ENCODE measurements at places on chromosomes 4 and X. TPM values are rescaled to one million over a fixed set of nuclear protein-coding genes. Genes with fewer than 3 reads are reported as not detected.

The SH3D19 gene
- total RNA-seq = 121 TPM

The THAP6 gene
- 22.8 TPM for total RNA-seq

The RPL34 gene
- 726 TPM for total RNA-seq

The CFP gene
- total RNA-seq = 3.0 TPM

The MTNR1A gene
- not detected for total RNA-seq

DNA sequence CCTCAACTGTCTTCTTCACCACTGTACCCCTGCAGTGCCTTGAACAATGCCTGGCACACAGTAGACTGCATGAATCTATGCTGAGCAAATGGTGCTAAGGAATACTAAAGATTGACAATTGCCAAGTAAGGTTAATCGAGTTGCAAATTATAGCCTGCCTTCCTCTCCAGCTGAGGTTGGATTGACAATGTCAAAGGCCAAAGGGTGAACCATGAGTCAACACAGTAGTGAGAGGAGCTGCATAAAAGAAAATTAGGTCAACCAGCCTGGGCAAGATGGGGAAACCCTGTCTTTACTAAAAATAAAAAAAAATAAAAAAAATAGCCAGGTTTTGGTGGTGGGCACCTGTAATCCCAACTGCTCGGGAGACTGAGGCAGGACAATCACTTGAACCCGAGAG lies 97.1 kb upstream of the BMPR1B start:
- H3K27me3 ChIP-seq = no peaks in the 10 kb centered on the region
- H3K4me3 ChIP-seq = no peak overlapping the region
- DNase-seq = no peak
- H3K4me1 ChIP-seq = no peaks in the 10 kb centered on the region

DNA sequence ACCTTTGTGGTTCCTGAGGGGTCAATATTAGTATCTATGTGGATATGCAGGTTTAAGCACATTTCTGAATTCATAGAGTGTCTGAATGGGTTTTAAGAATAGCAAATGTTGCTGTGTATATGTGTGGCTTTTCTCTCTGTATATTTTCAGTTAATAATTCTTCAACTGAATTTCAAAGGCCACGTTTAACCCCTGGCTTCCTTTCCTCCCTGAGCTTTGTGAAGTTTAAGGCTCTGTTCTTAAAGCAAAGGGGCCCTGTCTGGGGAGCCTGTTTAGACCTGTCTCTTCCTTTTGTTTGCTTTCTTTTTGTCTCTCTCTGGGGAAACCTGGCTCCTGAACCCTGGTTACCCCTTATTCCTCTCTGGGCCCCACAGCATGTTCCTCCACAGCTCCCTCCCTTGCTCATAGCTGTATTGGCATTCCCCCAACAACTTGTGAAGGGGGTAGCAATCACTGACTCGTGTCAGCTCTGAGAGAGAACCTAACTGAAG lies 139.1 kb downstream of the COL4A6 start:
- H3K4me3 ChIP-seq = no peak overlapping the region
- H3K27me3 ChIP-seq = no peaks in the 10 kb centered on the region
- H3K36me3 ChIP-seq = no peaks in the 10 kb centered on the region
- no peaks in the 10 kb centered on the region for H3K4me1 ChIP-seq
- DNase-seq = no peak

GRCh38 chr4:159191989-159192388 lies 89.1 kb downstream of the RAPGEF2 start:
- no peaks in the 10 kb centered on the region for H3K27me3 ChIP-seq
- H3K4me3 ChIP-seq = no peak overlapping the region
- H3K36me3 ChIP-seq = peaks cover 3% of the 10 kb centered on the region
- no peak overlapping the region for H3K27ac ChIP-seq
- peaks cover 87% of the 10 kb centered on the region for H3K4me1 ChIP-seq
- DNase-seq = no peak

- H3K4me3 ChIP-seq = no peak overlapping the region
- peaks cover 5% of the 10 kb centered on the region for H3K27me3 ChIP-seq
- H3K27ac ChIP-seq = no peak overlapping the region
- no peak for DNase-seq
- H3K4me1 ChIP-seq = no peaks in the 10 kb centered on the region
Observed at GRCh38 chr4:95507147-95507546, 41.6 kb downstream of the UNC5C start.

DNA sequence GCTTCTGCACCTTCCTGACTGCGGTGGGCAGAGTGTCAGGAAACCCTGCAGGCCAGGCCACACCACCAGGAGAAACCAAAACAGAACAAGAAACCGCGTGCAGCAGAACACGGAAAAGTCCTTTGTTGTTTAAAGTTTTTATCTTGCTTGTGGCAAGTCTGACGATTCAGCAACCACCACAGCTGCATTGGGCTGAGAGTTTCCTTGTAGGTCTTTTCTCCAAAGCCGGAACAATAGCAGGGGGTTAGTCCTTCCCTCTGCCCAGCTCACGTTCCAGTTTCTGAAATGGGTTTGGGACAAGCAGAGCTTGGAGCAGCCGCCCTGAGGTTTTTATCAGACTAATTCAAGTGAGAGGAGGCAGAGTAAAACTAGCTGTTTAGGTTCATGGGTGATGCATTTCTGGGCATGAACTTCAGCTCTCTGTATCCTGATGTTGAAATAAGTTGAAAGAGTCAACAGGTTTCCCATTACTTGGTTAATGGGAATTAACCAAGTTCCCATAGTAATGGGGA lies 216.9 kb downstream of the PTTG2 start:
- peak overlapping the region; percentile 66 for H3K27ac ChIP-seq
- peak; percentile 34 for DNase-seq
- H3K27me3 ChIP-seq = no peaks in the 10 kb centered on the region
- no peak overlapping the region for H3K4me3 ChIP-seq
